Stimulated activated naive B cell treated with anti-CD40 and anti-IgM and Interleukin-4, amounts not matched to agents 10 μg/mL and 1 μg/mL and 100 μg/mL, for 72 hours (primary cell): ENCODE measurements at places on chromosomes 12 and 14.

GRCh38 chr14:55892906-55893305 lies 225.3 kb upstream of the PELI2 start:
- DNase-seq, result no peak

DNA sequence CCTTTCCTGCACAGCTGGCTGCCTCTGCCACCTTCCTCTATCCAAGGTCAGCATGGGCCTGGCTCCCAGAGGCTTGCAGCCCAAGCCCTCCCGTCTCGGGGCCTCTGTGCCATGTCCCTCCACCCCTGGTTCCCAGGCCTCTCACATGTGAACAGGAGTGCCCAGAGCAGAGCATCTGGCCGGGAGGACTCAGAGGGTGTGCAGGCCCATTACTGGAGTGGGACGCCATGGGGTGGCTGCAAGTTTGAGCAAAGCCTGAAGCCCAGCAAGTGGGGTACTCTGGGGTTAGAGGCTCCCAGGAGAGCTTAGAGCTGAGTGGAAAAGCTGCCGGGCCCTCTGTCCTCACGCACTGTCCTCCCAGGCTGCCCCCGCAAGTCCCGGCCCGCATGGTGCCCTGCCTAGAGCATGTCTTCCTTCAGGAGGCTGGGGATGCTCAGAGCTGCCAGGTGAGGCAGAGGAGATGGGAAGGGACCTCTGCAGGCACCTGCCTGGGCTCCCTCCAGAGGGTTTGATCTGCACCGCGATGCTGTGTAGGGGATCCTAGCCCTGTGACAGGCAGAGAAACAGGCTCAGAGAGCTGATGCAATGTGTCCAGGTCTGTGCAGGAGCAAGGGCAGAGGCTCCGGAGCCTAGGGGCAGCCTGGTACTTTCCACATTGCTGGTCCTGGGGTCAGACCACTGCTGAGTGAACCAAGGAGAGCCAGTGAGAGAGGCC lies 39.8 kb downstream of the DIO3 start:
- DNase-seq, result no peak

DNA sequence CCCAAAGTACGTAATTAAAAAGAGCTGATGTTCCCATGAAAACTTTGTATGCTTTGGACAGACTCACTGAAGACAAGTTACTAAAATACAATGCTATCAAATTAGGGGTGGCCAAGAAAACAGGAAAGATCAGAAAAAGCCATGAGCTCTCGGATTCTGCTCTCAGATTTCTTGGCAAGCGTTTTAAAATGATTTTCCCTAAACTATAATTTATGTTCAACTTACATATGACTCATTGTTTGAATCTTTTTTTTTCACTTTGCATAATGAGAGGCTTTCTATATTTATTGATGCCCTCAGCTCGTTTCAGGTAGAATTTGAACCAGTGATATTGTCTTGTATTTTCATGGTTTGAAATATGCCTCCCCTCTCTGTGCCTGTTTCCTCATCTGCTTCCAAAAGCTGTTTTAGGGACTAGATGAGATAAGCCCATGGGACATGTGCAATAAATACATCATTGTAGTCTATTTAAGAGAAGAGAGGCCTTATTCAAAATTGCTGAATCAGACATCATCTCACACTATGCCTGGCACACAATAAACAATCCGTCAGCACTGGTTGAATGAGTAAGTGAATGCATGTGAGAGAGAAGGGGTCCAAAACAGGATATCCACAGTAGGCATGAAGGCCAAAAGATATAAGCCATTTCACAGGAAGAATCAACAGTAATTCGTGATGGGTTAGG lies 4.7 kb upstream of the IPO8 start:
- no peak for DNase-seq

DNA sequence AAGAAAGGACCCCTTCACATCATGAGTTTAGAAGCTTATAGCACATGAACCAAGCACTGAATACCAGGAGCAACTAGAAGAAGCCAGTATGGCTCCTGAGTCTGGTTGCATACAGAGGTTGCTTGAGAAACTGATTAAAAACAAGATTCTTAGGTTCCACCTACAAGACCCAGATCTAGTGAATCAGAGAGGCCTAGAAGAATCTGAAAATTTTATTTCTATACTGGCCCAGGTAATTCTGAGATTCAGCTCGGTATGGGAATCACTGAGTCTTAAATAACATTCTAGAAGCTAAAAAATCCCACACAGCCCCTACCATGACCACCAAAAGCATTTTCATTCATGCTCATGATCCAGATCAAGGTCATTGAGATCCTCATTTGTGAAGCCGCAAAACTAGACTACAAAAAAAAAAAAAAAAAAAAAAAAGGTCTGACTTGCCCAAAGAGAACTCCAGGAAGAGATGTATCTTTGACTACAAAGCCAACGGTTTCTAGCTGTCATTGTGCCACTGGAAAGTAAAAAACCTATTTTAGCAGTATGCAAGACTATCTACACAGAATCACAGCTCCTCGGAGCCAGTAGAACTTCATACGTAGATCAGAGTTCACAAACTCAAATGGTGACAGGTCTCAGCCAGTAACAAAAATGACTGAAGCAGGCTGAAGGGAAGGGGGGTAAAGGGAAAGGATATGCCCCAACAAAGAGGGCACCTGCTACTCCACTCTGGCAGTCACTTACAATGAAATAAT lies 168.4 kb upstream of the EGLN3 start:
- DNase-seq, result no peak

- DNase-seq, result no peak
Observed at GRCh38 chr12:75041472-75041871, 168.2 kb downstream of the KCNC2 start.

- no peak for DNase-seq
Observed at GRCh38 chr14:103107455-103107854, 12.9 kb downstream of the EXOC3L4 start.

DNA sequence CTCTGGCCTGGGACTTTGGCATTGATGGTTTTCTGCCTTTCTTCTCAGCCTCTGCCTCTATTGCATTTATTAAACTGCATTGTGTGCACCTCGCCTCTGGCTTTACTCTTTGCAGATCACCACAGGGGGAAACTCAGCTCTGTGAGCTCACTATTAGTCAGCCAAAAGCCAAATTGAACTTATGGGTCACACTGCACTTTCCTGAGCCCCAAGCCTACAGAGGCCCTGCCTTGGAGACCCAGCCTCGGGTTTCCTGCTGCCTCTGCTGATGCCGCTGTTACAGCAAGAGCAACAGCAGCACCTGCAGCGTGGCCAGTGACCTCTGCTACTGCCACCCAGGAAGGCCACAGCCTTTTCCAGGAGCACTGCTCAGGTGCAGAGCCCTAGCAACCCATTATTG lies 122.5 kb downstream of the DAD1 start:
- no peak for DNase-seq

DNA sequence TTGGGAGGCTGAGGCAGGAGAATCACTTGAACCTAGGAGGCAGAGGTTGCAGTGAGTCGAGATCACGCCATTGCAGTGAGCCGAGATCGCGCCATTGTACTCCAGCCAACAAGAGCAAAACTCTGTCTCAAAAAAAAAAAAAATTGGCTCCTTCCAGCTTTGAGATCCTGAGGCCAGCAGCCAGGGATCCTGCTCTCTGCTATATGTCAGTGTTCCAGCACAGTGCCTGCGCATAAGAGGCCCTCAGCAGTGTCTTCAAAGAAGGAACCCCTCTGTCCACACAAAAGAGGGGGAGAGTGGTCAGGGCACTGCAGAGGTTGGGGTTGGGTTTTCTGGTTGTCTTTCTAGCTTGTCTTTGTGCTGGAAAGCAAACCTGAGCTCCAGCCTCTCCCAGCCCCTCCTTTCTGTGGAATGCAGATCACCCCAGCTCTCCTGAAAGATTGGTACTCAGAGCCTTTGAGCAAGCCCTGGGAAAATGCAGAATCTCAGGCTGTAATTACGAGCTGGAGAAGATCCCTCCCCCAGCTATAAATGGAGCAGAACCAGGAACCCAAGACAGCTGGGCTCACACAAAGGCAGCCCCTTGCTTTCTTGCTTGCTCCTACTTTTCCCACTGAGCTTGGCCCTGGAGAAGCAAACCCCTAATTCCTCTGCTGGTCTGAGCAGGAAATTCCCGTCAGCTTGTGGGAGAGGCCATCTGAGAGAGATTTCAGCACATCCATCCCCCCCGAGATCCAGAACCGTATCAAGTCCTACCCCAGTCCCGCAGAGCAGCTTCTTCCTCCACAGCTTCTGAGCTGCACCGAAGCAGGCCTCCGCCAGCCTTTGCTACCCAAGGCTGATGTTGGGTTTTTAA lies 205.7 kb downstream of the ZFP36L1 start:
- no peak for DNase-seq

DNA sequence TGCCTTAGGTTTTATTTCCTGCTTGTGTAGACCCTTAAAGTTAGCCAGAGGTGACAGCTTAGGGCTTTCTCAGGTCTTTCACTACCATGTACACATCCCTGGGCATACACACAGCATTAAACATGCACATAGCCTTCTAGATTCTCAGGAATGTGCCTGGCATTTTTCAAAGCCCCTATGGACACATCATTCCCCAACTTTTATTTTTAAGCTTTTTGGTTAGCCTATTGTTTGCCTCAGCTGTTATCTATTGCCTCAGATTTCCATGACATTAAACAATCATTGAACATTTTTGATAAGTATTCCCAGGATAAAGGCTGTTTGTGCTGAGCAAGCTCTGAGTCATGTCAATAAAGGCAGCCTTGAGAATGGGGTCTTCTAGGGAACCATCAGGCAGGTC lies 15.1 kb upstream of the PPM1A start:
- no peak for DNase-seq

GRCh38 chr12:98592825-98593322 lies 612 bp upstream of the SLC25A3 start:
- DNase-seq, result no peak

- DNase-seq, result no peak
Observed at GRCh38 chr14:92513966-92514843, 624 bp downstream of the RIN3 start.

DNA sequence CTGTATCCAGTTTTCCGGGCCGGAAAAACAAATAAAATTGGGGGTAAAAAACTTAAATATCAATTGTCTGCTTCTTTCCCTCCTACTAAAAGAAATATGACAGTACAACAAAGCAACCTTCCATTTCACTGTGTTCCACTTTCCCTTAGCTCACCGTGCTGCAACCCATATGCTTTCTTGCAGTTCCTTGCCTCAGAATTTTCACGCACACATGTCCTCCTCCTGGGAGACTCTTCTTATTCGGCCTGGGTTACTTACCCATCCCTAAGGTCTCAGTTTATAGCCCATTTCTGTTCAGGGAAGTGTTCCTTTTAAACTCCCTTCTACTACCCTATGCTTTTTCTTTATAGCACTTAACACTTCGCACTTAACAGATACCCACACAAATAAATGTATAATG lies 4.5 kb upstream of the MAGOHB start:
- no peak for DNase-seq

DNA sequence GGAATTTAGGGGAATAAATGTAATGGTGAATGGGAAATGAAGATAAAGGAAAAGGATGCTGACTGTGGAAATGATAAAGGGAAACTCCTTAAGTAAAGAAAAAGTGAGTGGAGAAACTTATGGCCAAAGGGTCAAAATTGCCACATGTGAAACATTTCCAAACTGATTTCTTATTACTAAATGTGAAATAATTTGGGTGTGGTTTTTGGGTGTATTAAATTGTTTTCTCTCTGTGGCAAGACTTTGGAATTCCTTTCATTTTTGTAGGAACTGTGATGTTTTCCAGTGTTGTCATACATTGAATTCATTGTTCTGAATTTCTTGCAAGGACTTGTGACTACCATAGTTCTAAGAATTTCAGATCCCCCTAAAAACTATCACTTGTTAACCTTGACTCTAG lies 1891.5 kb upstream of the SEL1L start:
- DNase-seq, result no peak

- DNase-seq, result no peak
Observed at GRCh38 chr12:86712425-86712843, 456.2 kb upstream of the MGAT4C start.

DNA sequence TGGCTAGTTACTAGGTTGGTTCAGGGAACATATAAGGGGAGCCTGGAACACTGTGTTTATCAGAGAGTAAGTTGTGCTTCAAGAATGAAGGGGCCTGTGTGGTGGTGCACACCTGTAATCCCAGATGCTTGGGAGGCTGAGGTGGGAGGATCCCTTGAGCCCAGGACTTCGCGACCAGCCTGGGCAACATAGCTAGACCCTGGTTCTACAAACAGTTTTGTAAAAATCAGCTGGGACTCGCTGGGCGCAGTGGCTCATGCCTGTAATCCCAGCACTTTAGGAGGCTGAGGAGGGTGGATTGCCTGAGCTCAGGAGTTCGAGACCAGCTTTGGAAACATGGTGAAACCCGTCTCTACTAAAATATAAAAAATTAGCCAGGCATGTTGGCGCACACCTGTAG lies 42.1 kb upstream of the GPR132 start:
- no peak for DNase-seq

- DNase-seq, result peak; percentile 33
Observed at GRCh38 chr14:93369713-93370266, 22.8 kb downstream of the COX8C start.

GRCh38 chr12:13177906-13178305 lies 18.6 kb upstream of the EMP1 start:
- no peak for DNase-seq

DNA sequence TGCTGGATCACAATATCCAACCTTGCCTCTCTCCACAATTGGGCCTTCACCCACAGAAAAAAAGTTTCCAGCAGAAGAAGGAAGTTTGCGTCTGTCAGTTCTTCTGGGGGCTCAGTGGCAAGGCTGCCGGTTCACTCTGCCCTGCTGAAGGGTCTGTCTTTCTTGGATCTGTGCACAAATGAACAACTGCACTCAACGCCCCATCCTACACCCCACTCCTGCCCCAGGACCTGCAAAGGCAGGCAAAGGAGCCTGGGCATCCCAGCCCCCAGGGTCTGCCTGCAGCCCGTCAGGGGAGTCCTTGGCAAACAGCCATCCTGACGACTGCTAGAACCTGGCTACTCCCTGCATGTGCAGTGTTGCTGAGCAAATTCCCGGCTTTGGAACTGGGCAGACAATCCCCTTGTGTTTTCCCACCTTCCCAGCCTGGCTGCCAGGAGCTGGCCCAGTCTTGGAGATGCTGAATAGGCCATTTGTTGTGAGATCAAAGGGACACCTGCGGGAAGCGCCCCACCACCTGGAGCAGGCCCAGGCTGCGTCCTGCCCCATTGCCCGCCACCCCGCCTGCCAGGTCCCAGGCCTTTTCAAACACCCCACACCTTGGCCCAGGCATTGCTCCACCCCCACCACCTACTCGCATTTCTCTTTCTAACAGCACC lies 311.9 kb downstream of the BCL11B start:
- DNase-seq, result no peak

DNA sequence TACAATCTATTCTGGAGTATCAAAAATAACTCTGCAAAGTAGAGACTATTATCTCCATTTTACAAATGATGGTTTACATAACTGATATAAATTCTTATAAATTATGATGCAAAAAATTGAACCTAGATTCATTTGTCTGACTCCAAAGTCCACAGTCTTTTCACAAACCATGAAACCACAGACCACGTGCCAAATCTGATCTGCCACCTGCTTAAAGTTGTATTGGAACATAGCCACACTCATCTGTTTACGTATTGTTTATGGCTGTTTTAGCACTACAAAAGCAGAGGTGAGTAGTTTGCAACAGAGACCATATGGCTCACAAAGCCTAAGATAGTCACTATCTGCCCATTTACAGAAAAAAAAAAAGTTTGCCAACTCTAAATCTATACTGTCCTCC lies 105.3 kb downstream of the KCNH5 start:
- no peak for DNase-seq
